HepG2 (cell line): ENCODE measurements at places on chromosomes 11 and 22. TPM values are rescaled to one million over a fixed set of nuclear protein-coding genes. Genes with fewer than 3 reads are reported as not detected.

GRCh38 chr11:131275580-131275979 lies 94.8 kb upstream of the NTM start:
- H3K36me3 ChIP-seq, result no peaks in the 10 kb centered on the region
- H3K27ac ChIP-seq, result no peak overlapping the region
- no peaks in the 10 kb centered on the region for H3K27me3 ChIP-seq
- H3K4me1 ChIP-seq, result no peaks in the 10 kb centered on the region
- DNase-seq, result no peak
- no peak overlapping the region for H3K4me3 ChIP-seq

- H3K27me3 ChIP-seq, result 0 out of 3 replicates have a peak, but pooled peaks cover 5% of the 10 kb centered on the region
- no peak for DNase-seq
- peaks cover 19% of the 10 kb centered on the region for H3K4me1 ChIP-seq
- no peak overlapping the region for H3K27ac ChIP-seq
Observed at GRCh38 chr11:76184551-76184993, 21.7 kb downstream of the WNT11 start.

DNA sequence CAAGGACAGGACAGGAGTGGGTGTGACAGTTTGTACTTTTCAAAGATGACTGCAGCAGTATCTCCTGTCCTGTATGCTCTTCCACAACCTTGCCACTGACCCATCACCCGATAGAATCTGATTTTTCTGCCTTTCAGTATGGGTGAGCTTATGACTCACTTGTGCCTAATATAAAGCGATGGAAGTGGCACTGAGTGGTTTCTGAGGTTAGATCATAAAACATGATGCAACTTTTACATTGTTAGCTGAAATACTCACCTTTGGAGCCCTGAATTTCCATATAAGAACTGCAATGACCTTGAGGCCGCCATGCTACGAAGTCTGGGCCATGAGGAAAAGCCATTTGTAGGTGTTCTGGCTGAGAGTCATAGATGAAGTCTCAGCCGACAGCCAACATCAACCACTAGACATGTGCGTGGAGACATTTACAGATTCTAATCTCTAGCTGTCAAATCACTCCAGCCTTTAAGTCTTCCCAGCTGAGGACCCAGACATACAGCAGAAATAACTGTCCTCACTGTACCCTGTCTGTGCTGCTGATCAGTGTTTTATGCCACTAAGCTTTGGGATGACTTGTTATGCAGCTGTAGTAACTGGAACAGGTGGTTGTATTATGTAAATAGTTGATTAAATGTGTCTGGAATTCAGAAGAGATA lies 105.9 kb upstream of the ARHGAP20 start:
- no peak overlapping the region for H3K4me3 ChIP-seq
- no peak overlapping the region for H3K27ac ChIP-seq
- H3K36me3 ChIP-seq, result no peaks in the 10 kb centered on the region
- no peaks in the 10 kb centered on the region for H3K27me3 ChIP-seq
- no peaks in the 10 kb centered on the region for H3K4me1 ChIP-seq

- peaks cover 14% of the 10 kb centered on the region for H3K4me1 ChIP-seq
- no peak overlapping the region for H3K4me3 ChIP-seq
- H3K27me3 ChIP-seq, result no peaks in the 10 kb centered on the region
- no peak overlapping the region for H3K27ac ChIP-seq
Observed at GRCh38 chr22:36467042-36467810, 14.2 kb downstream of the TXN2 start.

- no peak overlapping the region for H3K4me3 ChIP-seq
- H3K36me3 ChIP-seq, result no peaks in the 10 kb centered on the region
- DNase-seq, result no peak
Observed at GRCh38 chr11:66559142-66559865, 9.1 kb downstream of the CTSF start.

DNA sequence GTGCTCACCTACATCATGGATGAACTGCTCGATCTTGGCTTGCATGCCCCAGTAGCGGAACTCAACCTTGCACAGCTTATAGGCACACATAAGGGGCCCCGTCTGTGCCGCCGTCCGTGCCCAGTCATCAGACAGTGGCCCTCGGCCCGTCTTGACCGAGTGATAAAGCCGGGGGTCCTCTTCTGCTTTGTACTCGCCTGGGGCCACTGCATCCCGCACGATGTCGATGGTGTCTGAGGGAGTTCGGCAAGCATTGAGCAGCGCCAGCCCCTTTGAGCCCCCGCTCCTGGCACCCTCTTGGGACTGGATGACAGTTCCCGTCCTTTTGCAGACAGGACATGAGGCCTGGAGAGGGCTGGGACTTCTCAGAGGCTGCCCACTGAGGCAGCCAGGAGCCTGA lies 3.3 kb downstream of the PITPNM1 start:
- H3K27ac ChIP-seq, result no peak overlapping the region
- no peaks in the 10 kb centered on the region for H3K27me3 ChIP-seq

DNA sequence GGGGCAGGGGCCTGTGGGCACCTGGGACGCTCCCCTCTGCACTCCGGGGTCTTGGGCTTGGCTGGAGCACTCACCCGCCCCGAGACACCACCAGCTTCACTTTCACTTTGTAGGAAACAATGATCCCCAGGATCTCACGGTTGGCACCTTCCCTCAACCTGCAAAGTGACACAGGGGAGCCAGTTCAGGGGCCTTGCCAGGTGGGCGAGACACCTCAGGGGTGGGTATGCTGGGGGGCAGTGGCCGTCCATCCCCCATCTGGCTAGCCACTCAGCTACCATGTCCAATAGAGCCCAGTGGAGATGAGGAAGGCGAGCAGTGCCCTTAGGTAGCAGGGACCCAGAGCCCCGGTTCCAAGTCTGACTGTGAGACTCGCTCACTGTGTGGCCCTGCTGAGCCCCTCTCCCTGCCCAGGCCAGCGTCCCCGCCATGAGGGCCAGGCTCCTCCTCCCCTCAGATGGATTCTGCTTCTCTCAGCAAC lies 32.3 kb downstream of the TPBGL start:
- no peaks in the 10 kb centered on the region for H3K4me1 ChIP-seq
- no peak overlapping the region for H3K27ac ChIP-seq
- H3K36me3 ChIP-seq, result peaks cover 27% of the 10 kb centered on the region
- no peak for DNase-seq
- no peaks in the 10 kb centered on the region for H3K27me3 ChIP-seq
- H3K4me3 ChIP-seq, result no peak overlapping the region

DNA sequence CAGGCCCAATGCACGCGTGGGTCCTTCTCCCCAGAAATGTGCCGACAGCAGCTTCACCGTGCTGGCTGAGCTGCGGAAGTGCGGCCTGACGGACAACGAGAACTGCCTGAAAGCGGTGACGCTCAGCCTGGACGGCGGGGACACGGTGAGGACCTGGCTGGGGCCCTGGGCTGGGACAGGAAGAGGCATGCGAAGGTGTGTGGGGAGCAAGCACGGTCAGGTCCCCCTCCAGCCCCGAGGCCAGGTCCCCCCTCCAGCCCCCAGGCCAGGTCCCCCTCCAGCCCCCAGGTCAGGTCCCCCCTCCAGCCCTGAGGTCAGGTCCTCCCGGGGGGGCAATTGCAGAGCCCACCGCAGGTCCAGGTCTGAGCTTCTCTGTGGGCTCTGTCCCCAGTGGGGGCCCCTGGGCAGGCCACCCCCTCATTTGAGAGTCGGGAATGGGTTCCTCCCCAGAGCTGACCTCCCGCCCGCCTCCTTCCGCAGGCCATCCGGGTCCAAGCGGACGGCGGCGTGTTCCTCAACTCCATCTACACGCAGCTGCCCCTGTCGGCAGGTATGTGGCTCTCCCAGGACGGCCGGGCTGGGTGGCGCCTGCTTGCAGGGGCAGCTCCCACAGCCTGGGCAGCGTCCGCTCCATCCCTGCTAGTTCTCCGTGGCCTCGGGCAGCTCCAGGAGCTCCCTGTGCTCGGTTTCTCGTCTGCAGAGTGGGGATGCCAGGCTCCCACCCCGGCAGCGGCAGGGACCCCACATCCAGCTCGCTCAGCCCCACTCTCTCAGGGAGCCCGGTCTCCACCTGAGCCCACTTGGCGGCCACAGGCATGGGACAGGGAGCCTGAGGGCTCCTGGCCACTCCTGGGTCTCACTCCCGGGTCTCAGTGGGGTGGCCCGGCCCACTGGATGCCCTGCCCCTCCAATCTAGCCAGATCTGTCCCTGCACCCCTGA lies 7.9 kb downstream of the MUC5B start:
- H3K36me3 ChIP-seq, result no peaks in the 10 kb centered on the region
- no peak overlapping the region for H3K4me3 ChIP-seq
- H3K27ac ChIP-seq, result no peak overlapping the region
- no peak for DNase-seq
- H3K27me3 ChIP-seq, result peaks cover 3% of the 10 kb centered on the region; the same call in 1 of the 2 replicates

GRCh38 chr11:111676878-111677585 lies 74.8 kb downstream of the SIK2 start:
- DNase-seq, result no peak
- no peak overlapping the region for H3K27ac ChIP-seq
- H3K36me3 ChIP-seq, result peaks cover 4% of the 10 kb centered on the region
- H3K27me3 ChIP-seq, result no peaks in the 10 kb centered on the region

DNA sequence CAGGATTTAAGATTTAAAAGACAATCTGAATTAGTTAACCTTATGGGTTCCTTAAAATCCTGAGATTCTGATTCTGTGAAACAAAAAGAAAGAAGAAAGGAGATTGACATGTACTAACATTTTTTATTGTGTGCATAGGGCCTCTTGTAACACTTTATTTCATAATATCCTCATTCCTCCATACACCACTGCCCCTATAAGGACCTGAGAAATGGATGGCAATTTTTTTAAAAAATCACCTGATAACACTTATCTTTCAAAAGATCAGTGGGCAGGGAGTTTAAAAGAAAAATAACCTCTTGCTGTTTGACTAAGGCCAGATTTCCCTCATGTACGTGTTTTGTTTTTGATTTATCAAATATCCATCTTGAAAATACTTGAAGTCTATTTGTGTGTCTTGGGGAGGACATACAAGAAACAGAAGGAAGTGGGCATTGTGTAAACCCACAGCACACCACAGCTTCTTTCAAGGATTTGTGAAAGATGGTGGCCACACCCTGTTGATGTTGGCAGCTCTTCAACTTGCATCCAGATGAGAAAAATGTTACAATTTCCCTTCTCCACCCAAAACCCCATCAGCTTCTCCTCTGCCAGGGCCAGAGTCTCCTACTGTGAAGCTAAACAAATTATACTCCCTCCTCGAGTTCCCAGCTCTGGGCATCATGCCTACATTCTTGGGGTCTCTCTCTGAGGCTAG lies 35.0 kb upstream of the MPEG1 start:
- H3K4me1 ChIP-seq, result no peaks in the 10 kb centered on the region
- H3K4me3 ChIP-seq, result no peak overlapping the region
- no peaks in the 10 kb centered on the region for H3K36me3 ChIP-seq

GRCh38 chr11:123209591-123209990 lies 14.5 kb upstream of the CLMP start:
- no peaks in the 10 kb centered on the region for H3K4me1 ChIP-seq
- H3K27ac ChIP-seq, result no peak overlapping the region
- no peaks in the 10 kb centered on the region for H3K36me3 ChIP-seq
- DNase-seq, result no peak
- no peak overlapping the region for H3K4me3 ChIP-seq

GRCh38 chr22:39777716-39778454 lies 115.7 kb downstream of the ENTHD1 start:
- no peak overlapping the region for H3K27ac ChIP-seq
- no peak for DNase-seq
- no peaks in the 10 kb centered on the region; the same call in 1 of the 2 replicates for H3K27me3 ChIP-seq

GRCh38 chr11:64542172-64543125 lies 48.6 kb upstream of the SLC22A12 start:
- H3K4me1 ChIP-seq, result peaks cover 6% of the 10 kb centered on the region
- no peaks in the 10 kb centered on the region for H3K36me3 ChIP-seq
- H3K27me3 ChIP-seq, result peaks cover 2% of the 10 kb centered on the region

GRCh38 chr11:105000797-105001196 lies 22.2 kb downstream of the CASP5 start:
- no peaks in the 10 kb centered on the region for H3K36me3 ChIP-seq
- no peaks in the 10 kb centered on the region for H3K27me3 ChIP-seq
- peaks cover 39% of the 10 kb centered on the region for H3K4me1 ChIP-seq
- no peak overlapping the region for H3K4me3 ChIP-seq
- no peak for DNase-seq

DNA sequence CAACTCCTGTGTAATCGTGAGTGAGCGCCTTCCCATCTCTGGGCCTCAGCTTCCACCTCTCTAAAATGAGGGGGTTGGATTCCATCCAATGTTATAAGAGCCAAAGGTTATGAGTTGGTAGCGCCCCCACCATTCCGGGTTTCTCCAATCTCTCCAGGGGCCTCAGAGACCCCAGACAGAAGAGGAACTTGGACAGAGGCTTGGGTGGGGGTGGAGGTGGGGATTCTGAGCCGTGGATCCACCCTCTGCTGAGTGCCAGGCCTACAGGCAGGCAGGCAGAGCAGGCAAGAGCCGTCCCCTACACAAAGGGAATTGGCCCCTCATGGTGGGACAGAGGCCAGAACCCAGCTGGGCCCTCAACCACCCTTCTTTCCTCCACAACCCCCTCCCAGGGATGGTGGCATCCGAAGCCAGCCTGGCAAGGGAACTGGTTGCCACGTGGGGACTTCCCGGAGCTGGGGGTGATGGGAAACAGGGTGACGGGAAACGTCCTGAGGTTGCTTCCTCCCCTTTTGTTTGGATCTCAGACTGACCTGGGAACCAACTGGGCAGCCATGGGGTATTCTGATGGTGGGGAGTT lies 31.8 kb downstream of the TXN2 start:
- H3K4me1 ChIP-seq, result peaks cover 76% of the 10 kb centered on the region
- DNase-seq, result no peak
- H3K36me3 ChIP-seq, result no peaks in the 10 kb centered on the region
- peak overlapping the region; percentile 45; the same call in 1 of the 2 replicates for H3K4me3 ChIP-seq
- no peaks in the 10 kb centered on the region for H3K27me3 ChIP-seq

DNA sequence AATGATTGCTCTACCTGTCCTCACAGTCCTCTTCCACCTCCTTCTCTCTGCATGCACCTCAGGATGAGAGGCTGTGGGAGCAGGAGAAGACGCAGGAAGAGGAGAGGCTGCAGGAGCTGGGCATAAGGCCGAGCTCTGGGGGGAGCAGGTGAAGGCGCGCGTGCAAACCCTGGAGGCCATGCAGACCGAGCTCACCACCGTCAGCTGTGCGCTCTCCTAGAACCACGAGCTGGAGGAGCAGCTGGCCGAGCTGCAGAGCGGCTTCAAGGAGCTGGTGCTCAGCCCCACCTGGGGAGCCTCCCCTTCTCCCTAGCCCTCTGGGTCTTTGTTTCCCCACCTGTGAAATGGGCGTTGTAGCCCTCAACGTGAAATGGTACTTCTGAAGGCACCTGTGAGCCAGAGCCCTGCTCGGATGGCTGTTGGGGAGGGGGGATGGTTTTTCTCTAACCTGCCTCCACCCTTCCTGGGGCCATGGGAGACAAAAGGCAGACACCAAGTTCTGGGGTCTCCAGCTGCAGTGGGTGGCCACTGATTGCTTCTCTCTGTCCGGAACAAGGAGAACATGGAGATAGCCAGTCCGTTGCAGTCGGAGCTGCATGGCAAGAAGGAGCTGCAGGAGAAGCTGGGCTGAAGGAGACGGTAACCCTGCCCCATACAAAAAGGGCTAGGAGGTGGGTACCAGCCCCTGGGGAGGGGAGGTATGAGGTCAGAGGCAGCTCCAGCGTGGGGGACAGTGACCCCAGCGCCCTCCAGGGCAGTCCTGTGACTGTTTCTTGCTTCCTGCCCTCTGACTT lies 65.2 kb upstream of the A4GALT start:
- H3K27ac ChIP-seq, result no peak overlapping the region
- peaks cover 5% of the 10 kb centered on the region; the same call in 2 of the 3 replicates for H3K27me3 ChIP-seq
- H3K4me1 ChIP-seq, result peaks cover 28% of the 10 kb centered on the region; the same call in 1 of the 2 replicates
- no peak for DNase-seq
- no peaks in the 10 kb centered on the region for H3K36me3 ChIP-seq
- no peak overlapping the region for H3K4me3 ChIP-seq

The TRPM5 gene
- not detected in 2 replicates for total RNA-seq

The SCN2B gene
- 0.02 TPM in 1 of 2 replicates, not detected in the other for total RNA-seq

The HBB gene
- not detected in 2 replicates for total RNA-seq

The GRIK4 gene
- 0.04 TPM in 1 of 2 replicates, not detected in the other for total RNA-seq

The FOLR2 gene
- total RNA-seq, result not detected in 2 replicates

The DEFB131B gene
- total RNA-seq, result not detected in 2 replicates

The TYR gene
- total RNA-seq, result not detected in 2 replicates

The RIMBP3C gene
- total RNA-seq, result 0.11 and 0.15 TPM in 2 replicates

The LRRC74B gene
- not detected in 2 replicates for total RNA-seq

The TMEM191C gene
- 1.2 and 2.9 TPM in 2 replicates for total RNA-seq
